GM18507 (cell line): ENCODE measurements at places on chromosomes 1 and 21.

DNA sequence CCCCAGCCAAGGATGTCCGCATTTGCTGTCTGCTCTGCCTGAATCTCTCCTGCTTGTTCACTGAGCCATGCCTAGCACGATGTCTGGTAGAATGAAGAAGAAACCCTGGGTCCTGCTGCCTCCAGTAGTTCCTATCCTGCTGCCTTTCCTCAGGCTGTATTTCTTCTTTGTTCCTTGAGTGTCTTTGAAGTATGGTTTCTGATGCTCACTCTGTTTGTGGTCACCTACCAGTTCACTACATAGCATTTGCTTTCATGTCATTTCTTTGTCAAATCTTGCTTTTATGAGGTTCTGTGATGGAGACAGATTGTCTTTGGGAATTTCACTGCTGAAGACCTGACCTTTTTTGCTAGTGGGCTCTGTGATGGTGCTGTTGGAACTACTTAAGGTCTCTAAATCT, 5.9 kb downstream of the UCK2 start:
- DNase-seq: no peak

- DNase-seq: no peak
Observed at GRCh38 chr1:76037324-76037723, 37.2 kb upstream of the ST6GALNAC3 start.

- no peak for DNase-seq
Observed at GRCh38 chr1:87956072-87956471, 627.4 kb downstream of the LMO4 start.

- no peak for DNase-seq
Observed at GRCh38 chr1:34052565-34052964, 112.5 kb downstream of the CSMD2 start.

DNA sequence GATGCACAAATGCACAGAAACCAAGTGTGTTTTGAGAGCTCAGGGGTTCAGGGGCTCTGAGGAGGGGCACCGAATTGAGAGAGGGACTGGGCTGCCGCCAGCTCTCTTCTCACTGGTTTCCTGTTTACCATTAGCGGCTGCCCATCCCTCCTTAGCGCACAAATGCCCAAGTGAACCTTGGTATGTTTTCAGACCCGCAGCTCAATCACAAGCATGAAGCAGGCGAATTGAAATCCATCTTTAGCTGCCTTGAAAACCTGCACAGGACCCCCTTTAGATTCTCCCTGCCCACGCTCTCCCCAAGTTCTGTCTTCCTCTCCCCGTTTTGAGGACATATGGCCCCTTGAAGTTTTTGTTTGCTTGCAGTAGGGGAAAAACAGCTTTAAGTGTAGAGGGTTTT, 61.1 kb upstream of the ACOT11 start:
- DNase-seq: no peak

DNA sequence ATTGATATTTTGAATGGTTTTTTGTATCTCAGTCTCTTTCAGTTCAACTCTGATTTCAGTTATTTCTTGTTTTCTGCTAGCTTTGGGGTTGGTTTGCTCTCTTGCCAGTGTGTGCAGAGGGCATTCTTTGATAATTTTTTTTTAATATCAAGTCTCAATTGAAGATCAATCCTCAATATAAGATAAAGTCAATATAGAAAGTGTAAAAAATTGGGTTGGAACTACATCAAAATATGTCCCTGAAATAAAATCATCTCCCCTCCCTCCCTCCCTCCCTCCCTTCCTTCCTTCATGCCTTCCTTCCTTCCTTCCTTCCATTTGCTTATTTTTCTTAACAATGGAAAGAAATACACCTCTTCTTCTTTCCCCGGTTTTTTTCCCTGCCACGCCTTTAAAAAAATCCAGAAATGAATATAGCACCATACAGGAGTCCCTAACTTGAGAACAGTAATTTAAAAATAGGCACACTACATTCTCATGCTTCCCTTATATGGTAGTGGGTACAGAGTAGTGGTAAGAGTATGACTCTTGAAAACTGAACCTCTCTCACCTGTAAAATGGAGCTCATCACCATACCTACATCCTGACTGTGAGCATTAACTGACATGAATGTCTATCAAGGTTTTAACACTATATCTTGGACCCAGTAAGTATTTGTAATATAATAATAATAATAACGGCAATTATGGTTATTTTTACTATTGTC, 221.9 kb downstream of the GIPC2 start:
- DNase-seq: no peak

DNA sequence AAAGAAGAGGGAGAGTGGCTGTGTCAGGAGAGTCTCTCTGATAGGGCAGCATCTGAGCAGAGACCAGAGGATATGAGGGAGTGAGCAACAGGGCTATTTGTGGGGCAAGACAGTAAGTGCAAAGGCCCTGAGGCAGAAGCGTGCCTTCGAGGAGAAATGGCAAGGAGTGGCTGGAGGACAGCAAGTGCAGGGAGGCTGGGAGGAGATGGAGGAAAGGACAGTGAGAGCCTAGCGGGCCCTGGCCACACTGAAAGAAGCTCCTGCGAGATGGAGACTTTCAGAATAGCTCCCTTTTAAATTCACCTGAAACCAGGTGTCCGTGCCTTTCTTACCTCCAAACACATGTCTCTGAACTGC, 25.2 kb downstream of the EXOC8 start:
- DNase-seq: no peak

DNA sequence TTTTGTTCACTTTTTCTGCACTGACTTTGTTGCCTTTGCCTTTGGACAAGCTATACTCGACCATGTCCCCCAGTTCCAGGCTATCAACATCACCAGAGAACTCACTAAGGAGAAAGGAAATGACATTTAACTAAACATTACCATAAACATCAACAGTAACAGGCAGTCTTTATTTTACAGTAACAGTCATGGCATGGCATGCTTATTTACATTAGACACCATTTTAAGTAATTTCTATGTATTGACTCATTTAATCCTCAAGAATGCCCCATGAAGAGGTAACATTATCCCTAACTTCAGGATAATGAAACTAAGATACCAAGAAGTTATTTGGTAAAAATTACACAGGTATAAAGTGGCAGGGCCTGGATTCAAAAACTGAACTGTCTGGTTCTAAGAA, 8.7 kb upstream of the NRAS start:
- DNase-seq: no peak

DNA sequence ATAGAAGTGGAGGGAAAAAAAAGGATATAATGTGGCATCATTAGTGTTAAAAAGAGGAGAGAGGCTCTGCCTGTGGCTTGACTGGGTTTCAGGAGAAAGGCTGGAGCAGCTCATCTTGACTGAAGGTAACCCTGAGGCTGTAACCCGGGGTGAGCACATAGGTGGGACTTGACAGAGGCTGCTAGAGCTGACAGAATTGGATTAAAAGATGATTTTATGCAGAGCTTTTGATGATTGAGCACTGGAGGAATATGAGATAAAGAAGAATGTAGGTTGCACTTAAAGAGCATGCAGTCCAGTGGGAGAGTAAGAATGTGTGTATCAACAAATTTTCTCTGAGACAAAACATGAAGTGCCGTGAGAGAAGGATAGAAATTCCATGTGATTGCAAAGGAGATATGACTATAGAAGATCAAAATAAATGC, 17.3 kb downstream of the LAMC1 start:
- no peak for DNase-seq

- DNase-seq: no peak
Observed at GRCh38 chr1:247456021-247456420, 1.9 kb downstream of the OR2B11 start.

GRCh38 chr1:107741242-107741641, 223.7 kb downstream of the VAV3 start:
- DNase-seq: no peak

- DNase-seq: no peak
Observed at GRCh38 chr1:163331116-163331515, 9.4 kb downstream of the NUF2 start.

DNA sequence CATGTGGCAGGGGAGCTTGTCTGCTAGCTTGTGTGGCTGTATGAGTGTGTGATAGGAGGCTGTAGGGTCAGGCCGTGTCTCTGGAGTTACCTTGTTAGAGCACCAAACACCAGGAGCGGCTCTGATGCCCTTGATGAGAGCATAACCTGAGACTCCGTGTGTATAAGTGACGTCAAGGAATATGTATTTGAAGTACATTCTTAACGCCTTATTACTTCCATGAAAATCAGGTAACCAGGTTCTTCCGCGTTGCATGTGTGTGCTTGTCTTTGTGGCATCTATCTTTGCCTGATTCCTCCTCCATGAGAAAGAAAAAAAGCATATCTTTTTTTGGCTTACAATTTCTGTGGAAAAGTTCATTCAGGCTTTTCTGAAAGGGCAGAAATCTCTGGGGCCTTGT, 4.6 kb downstream of the OLFML3 start:
- no peak for DNase-seq
